ENCODE measurements at places on chromosomes 2 and 18. TPM values are rescaled to one million over a fixed set of nuclear protein-coding genes. Genes with fewer than 3 reads are reported as not detected.

ASB18 gene
- polyA plus RNA-seq: not detected

RESP18 gene
- not detected for polyA plus RNA-seq

DNA sequence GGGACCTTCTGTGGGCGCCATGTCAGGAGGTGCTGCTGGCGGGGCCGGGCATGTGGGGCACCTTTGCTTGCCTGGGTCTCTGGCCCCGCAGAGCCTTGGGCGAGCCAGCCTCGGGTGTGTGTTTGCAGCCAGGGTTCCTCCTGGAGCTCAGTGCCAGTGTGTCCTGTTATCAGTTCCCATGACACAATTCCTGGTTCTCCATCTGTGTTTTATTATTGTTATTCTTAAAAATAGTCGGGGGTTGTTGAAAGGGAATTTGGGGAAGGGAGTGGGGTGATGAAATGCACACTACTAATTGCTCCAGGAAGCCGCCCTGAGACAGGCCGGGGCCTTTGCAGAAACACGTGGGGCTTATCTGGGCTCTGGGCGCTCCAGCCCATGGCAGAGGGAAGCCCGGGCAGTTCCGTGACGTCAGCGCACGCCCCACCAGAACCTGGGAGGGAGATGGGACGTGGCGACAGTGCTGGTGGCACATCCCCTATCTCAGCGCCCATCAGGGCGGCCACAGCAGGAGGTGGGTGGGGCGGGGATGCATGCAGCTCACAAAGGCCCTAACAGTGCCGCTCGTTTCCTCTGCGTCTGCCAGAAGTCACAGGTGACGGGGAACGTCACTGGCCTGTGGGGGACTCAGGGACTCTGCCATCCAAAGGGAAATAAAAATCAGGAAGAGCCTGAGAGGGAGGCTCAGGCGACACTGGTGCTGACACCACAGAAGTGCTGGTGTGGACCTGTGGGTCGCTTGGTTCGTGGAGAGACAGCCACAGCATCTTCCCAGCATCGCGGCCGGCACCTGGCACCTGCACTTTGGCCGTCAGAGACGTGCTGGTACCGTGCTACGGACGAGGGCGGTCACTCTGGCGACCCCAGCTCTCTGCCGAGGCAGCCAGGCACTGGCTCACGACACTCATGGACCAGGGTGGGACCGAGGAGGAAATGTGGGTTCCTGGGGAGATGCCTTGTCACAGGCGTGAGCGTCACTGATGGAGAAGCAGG lies 131.0 kb downstream of the NFATC1 start:
- no peak for DNase-seq

- DNase-seq: no peak
Observed at GRCh38 chr2:241817126-241817820, 8.3 kb downstream of the NEU4 start.

DNA sequence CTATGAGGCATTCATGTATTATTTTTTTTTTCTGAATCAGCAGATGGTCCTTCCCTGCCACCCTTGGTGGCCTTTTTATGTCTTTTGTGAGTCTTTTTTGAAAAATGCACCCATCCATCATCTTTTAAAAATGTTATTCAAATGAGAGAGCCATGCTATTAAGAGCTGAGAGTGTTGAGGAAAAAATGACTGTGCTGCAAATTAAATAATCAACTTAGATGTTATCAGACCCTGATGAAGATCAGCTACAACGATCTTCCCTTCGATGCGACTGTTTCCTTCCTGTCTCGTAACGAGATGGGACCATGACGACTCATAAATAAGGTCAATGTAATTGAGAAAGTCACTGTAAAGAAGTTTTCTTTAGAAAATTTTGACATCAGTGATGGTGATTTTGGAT lies 44.4 kb downstream of the TRIB2 start:
- DNase-seq: no peak

- no peak for DNase-seq
Observed at GRCh38 chr2:24123922-24124580, 782 bp downstream of the FAM228B start.

GRCh38 chr2:180694445-180695421 lies 285.7 kb upstream of the UBE2E3 start:
- DNase-seq: no peak

- DNase-seq: peak; percentile 71
Observed at GRCh38 chr2:218558986-218559385, 9.2 kb downstream of the USP37 start.

DNA sequence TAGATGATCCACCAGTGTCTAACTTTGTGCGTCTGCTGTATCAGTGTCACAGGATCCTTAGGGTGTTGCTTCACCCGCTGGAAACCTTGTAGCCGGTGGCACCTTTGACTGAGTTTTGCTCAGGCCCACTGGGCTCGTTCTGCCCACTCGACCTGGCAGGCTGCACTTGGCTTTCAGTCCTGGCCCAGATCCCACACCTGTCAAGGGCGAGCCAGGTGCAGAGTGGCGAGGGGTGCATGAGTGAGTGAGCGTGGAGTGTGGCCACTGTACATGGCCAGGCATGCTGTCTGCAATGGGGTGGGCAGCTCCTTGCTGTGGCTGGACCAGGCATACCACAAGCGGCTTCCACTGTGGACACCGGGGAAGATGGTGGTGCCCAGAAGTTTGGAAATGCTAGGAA lies 179.0 kb downstream of the FAM210A start:
- no peak for DNase-seq

DNA sequence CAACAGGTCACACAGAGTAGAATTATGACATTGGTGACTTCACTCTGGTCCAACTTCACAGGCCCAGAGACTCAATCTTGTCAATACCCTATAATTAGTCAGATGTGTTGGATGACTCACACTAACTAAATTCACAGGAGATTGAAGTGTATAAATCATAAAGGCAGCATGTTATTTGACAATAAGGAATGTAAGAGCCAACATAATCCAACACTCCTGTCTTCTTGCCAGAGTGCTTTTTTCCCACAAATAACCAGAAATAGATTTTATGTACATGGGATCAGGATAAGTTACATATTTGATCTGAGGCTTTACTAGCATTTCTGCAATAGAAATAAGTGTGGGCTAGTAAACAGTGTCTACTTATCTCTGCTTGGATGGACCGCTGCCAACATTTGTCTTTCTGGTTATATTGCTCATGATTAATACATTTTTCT lies 42.2 kb upstream of the ZSWIM2 start:
- DNase-seq: no peak

DNA sequence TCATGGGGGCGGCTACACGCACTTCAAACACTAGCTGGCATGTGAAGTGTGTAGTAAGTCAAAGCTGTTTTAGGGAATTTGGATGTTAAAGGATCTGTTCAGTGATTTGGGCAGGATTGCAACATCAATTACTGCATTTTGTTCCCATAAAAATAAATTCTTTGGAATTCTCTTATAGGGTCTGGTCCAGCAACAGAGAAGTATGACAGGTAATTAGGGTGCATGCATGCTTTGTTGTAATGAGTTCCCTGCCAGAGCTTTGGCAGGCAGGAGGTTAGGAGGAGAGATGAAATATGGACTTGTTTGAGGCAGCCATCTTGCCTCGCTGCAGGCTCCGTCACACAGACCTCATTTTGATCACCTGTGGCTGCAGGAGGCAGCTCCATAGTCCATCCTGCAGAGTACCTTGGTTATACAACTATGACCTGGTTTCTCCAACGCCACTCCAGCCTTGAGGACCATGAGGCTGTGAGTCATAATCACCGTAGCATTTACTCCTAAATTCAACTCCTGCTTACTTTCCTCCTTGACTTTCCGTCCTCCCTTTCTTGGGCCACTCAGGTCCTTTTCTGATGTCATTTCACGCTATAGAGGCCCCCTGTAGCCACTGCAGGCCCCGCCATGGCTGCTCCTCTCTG lies 26.5 kb upstream of the EML4 start:
- DNase-seq: no peak

GRCh38 chr2:157572725-157573124 lies 55.9 kb downstream of the ACVR1C start:
- DNase-seq: no peak

GRCh38 chr2:232556426-232556825 lies 5.9 kb downstream of the EIF4E2 start:
- no peak for DNase-seq

DNA sequence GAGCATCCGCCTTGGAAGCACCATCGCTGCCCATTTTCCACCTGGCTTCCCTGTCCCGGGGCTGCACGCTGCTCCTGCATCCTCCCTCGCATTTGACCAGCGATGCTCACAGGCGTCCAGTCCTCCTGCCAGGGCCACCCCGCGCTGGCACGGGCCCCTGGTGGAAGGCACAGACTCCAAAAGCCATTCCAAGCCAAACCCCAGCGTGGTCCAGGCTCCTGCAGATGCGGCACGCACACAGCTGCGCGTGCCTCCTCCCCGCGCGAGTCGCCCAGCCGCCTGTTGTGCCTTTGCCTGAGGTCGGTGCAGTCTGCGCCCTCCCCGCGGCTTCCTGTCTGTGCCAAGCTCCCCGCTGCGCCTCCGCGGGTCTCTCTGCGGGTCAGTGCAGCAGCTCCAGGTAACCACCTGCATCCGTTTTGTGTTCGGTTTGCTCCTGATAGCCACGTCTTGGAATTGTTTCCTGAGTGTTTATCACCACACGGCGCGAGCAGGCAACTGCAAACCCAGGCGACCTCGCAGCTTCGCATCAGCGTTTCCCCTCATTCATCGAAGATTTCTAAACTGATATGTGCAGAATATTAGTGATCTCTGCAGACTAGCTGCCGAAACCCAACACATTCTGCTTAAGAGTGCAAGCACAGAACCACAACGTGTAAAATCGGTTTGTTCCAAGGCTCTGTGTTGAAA lies 65.2 kb upstream of the SALL3 start:
- DNase-seq: peak; percentile 35

Data from kidney (tissue), 22 donors.